ENCODE measurements at places on chromosomes 2 and 18. TPM values are rescaled to one million over a fixed set of nuclear protein-coding genes. Genes with fewer than 3 reads are reported as not detected.

Gene BZW1
- total RNA-seq = 317 TPM

Gene CYP27A1
- 56.3 TPM for total RNA-seq

Gene ONECUT2
- 0.15 TPM for total RNA-seq

Gene ACTG2
- 0.41 TPM for total RNA-seq

Gene PLEKHH2
- 2.1 TPM for total RNA-seq

Gene LRP2
- total RNA-seq = not detected

Gene RAB6C
- not detected for total RNA-seq

DNA sequence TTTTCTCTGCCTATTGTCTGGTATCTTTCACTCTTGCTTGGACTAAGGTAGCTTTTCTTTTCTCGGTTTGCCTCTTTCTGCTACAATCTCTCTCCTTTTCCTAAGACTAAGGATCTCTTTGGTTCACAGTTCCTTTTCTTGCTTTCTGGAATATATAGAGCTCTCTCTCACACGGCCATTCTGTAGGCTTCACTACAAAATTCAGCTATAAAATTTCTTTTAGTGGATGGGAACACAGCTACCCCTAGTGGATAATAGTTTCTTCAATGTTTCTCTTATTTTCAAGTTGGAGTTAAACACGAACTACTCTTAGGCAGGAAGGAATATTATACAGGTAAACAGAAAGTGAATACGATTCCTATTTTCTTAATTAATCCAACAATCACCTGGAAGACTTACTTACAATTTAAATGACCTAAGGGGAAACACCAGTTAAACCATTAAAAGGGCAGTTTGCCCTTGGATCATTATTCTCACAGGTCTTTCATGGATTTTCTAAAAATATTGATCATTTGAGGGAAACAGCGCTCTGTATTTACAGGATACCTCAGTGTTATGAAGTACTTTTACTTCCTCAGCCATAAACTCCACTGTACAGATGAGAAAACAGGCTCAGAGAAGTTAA, 140.5 kb downstream of the LRP2 start:
- no peak overlapping the region for H3K27ac ChIP-seq
- no peaks in the 10 kb centered on the region for H3K36me3 ChIP-seq
- H3K27me3 ChIP-seq = no peaks in the 10 kb centered on the region
- no peak for DNase-seq

- H3K36me3 ChIP-seq = no peaks in the 10 kb centered on the region
- no peaks in the 10 kb centered on the region for H3K4me1 ChIP-seq
- DNase-seq = no peak
- no peak overlapping the region for H3K4me3 ChIP-seq
- H3K27me3 ChIP-seq = no peaks in the 10 kb centered on the region
These were observed 255.3 kb downstream of the L3MBTL4 start for GRCh38 chr18:6159426-6159825.

DNA sequence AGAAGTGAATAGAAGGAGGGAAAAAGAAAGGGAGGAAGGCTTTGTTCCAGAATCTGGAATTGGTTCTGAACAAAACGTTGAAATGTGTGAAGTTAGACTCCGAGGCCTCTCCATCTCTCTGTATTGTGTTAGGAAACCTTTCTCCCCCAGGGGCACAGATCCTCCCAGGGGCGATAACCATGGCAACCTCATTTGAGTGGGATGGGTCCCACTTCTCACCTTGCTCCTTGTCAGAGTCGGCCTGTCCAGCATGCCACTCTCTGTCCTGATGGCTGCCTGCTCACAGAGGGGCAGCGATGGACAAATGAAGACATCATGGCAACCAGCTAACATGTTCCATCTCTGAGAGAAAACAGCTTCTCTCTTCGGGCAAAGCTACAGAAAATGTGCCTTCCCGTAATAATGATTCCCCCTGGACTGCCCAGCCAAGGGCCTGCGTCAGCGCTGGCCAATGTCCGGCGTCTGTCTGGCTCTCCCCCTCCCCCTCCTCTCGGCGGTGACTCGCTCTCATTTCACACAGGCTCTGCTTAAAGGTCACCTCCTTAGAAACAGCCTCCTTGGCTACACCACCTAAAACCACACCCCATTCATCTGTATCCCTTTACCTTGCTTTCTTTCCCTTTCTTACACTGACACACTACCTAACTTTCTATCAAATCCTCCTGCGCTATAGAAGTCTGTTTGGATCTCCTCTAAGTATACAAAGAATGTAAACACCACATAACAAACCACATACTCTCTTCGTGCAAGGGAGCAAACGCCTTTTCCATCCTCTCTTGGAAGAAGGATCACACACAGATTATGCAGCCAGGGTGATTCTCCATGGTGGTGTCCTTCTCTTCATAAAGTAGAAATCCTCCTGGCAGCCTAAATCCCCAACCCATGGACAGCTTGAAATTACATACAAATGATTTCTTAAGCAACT, 32.1 kb upstream of the TTC39C start:
- no peaks in the 10 kb centered on the region for H3K27me3 ChIP-seq
- no peaks in the 10 kb centered on the region for H3K4me1 ChIP-seq
- DNase-seq = peak; percentile 20
- no peak overlapping the region for H3K27ac ChIP-seq

- no peak overlapping the region for H3K4me3 ChIP-seq
- no peaks in the 10 kb centered on the region for H3K36me3 ChIP-seq
- H3K27me3 ChIP-seq = no peaks in the 10 kb centered on the region
- H3K27ac ChIP-seq = no peak overlapping the region
These were observed 40.7 kb downstream of the CMPK2 start for GRCh38 chr2:6824962-6825361.

GRCh38 chr2:239055756-239056493, 208.0 kb downstream of the TWIST2 start:
- H3K36me3 ChIP-seq = no peaks in the 10 kb centered on the region
- DNase-seq = no peak
- H3K4me1 ChIP-seq = no peaks in the 10 kb centered on the region
- H3K27me3 ChIP-seq = no peaks in the 10 kb centered on the region
- no peak overlapping the region for H3K27ac ChIP-seq

DNA sequence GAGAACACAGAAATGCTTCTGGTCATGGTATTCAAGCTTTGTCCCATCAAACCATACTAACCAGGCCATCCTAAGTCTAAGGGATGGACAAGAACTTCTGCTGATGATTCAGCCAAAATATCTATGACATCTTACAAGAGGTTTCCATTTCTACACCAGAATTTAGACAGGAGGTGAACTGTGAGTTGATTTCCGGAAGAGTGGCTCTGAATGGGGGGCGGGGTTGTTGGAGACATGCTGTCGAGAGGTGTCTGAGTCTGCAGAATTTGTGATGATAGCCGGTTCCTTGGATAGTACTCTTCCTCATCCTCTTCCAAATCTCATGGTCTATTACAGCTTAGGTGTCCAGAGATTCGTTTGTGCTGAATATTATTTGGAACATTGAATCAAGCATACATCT, 408.7 kb upstream of the TCF4 start:
- H3K27ac ChIP-seq = no peak overlapping the region
- H3K27me3 ChIP-seq = no peaks in the 10 kb centered on the region
- H3K4me1 ChIP-seq = no peaks in the 10 kb centered on the region
- no peaks in the 10 kb centered on the region for H3K36me3 ChIP-seq
- H3K4me3 ChIP-seq = no peak overlapping the region

GRCh38 chr18:77014538-77014937, 118.0 kb downstream of the MBP start:
- no peak for DNase-seq
- no peak overlapping the region for H3K4me3 ChIP-seq
- H3K27me3 ChIP-seq = no peaks in the 10 kb centered on the region
- H3K36me3 ChIP-seq = no peaks in the 10 kb centered on the region
- H3K4me1 ChIP-seq = peaks cover 32% of the 10 kb centered on the region

DNA sequence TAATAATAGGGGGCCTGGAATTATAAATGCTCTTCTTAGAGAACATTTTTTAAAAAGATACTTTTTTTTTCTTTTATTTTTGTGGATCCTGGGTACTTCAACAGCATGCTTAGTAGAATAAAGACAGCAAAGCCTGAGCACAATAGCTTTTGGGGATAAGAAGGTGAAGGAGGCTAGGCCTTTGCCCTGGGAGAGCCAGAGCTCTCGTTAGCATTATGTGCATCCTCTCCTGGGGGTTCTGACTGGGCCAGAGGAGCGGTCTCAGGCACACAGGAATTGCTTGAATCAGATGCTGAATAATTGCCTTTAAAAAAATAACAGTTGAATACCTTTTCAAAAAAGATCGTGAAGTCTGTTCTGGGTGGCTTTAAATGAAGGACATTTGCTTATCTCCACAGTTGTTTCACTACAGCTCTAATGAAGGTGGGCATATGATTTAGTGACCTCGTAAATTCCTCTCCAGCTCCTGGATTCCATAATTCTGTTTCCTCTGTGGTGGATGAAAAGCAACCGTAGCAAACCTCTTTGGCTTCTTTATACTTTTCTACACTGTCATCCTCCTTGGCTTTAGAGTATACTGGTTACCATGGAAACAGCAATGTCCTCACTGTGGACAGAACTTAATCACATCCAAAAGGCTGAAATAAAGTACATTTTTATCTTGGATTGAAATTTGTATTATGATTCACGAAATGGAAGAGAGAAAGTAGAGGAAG, 133.8 kb downstream of the MAIP1 start:
- DNase-seq = no peak
- no peaks in the 10 kb centered on the region for H3K27me3 ChIP-seq
- no peaks in the 10 kb centered on the region for H3K4me1 ChIP-seq
- H3K4me3 ChIP-seq = no peak overlapping the region
- no peak overlapping the region for H3K27ac ChIP-seq

DNA sequence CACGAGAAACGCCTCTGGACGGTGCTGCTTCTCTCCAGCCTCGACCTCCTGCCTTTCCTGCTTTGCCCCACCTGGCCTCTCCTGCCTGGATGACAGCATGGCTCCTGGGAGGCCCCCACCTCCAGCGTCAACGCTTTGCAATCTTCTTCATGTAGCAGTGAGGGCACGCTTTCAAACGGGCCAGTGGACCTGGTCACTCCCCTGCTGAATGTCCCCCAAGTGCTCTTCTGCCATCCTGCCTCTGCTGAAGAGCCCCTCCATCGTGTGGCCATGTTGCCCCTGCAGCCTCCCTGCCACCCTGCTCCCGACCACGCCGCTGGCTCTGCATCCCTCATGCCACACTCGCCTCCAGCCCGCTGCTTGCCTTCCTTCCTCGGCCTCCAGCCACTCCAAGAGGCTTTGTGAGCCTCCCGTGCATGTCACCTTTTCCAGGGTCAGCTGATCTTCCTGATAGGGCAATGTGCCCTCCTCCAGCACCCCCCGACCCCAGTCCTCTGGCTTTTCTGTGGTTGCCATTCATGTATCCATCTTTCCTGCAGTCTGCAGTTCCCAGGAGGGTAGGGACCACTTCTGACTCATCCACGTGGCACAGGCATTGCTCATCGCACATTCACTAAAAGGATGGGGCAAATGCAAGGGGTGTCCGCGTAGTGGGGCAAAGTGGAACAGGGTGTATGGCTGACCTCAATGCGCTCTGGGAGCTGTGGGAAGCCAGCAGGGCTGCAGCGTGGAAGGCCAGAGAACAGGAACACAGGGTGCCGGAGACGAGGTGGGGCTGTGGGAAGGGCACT, 268.8 kb downstream of the TWIST2 start:
- no peak overlapping the region for H3K4me3 ChIP-seq
- H3K27me3 ChIP-seq = no peaks in the 10 kb centered on the region
- no peaks in the 10 kb centered on the region for H3K36me3 ChIP-seq
- no peak overlapping the region for H3K27ac ChIP-seq
- no peaks in the 10 kb centered on the region for H3K4me1 ChIP-seq
- DNase-seq = no peak

DNA sequence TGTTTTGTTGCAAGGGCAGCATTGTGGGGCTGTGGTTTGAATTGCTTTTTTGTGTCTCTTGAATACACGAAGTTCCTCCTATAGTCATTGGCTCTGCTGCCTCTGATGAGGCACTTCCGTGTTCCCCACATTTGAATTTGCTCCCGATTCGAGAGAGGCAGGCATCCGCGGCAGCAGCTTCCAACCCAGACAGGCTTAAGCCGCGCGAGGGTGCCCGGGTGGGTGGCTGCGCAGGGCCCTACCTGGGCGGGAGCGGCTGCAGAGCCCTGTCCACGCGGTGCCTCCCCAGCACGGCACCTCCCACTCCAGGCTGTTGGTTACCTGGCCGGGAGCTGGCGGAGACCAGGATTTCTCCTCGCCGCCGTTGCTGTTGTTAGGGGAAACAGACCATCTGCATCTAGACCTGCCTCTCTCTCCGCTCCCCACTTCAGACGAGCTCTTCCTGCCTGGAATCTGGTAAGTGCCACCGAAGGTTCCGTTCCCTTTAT, 151.3 kb downstream of the NEDD4L start:
- H3K27ac ChIP-seq = no peak overlapping the region
- peak overlapping the region; percentile 19 for H3K4me3 ChIP-seq
- no peak for DNase-seq
- H3K27me3 ChIP-seq = no peaks in the 10 kb centered on the region
- H3K36me3 ChIP-seq = no peaks in the 10 kb centered on the region
- peaks cover 6% of the 10 kb centered on the region for H3K4me1 ChIP-seq

DNA sequence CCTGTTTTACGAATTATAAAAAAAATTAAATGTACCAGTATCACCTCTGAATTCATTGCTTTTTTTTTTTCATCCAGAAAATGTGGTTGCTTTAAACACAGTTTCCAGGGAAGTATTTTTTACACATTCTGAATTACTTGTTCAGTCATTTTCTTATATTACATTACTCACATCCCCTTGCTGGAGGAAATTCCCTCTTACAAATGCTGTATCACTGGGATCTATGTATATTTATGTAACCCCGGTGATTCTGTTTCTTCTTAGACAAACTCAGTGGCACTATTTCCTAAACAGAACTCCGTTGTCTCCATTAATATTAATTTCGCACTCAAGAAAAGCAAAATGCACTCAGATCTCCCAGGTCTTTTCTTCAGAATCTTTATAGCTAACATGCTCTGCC, 1078.5 kb upstream of the ZEB2 start:
- no peak overlapping the region for H3K27ac ChIP-seq
- DNase-seq = no peak
- H3K4me1 ChIP-seq = no peaks in the 10 kb centered on the region
- no peak overlapping the region for H3K4me3 ChIP-seq

DNA sequence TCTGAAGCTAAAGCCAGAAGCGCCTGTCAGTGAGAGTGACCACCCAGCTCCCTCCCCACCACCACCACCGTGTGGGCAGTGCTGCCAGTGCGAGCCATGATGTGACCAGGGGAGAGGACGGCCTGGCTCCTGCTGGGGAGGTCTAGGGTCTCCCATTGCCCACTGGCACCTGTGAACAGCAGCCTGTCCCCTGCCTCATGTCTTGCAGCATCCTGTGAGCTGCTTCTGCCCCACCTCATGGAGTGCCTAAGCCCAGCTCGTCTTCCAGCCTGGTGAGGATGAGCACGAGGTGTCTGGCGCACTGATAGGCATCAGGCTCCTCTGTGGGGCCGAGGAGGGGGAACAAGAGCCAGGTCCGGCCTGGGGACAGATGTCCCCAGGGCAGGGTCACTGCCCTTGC, 61.4 kb downstream of the FAM168B start:
- H3K4me1 ChIP-seq = peaks cover 11% of the 10 kb centered on the region
- no peak overlapping the region for H3K27ac ChIP-seq
- no peak for DNase-seq
- H3K27me3 ChIP-seq = no peaks in the 10 kb centered on the region

Measured in gastrocnemius medialis (tissue), 4 donors.